ENCODE measurements at places on chromosomes 1 and 21.
A peak's percentile ranks its signal among the peaks of the same experiment; 100 is the strongest.

DNA sequence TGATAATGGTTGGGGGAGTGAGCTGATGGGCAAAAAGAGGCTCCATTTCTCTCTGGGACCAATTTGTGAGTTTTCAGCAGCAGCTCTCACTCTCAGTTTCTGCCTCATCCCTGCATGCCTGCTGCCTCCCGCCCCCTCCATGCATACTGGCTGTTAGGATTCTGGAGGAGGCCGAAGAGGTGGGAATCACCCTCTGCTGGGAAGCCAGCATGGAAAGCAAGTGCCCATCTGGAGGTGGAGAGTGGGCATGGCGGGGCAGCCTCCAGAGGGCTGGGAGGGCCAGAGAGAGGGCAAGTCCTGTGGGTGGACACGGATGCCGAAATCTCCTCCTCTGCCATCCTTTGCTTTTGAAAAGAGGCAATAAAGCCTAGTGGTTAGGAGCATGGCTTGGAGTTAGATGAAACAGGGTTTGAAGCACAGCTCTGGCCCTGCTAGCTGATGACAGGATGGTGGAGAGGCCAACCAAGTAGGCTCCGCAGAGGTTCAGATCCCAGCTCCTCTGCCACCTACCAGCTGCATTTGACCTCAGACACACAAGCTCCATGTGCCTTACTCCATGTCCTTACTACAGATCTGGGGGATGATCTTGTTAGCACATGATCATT is 113.4 kb downstream of the GRIK3 start:
- no peak for DNase-seq
- H3K27me3 ChIP-seq = peaks cover 24% of the 10 kb centered on the region
- H3K4me1 ChIP-seq = no peaks in the 10 kb centered on the region
- no peaks in the 10 kb centered on the region for H3K36me3 ChIP-seq
- no peak overlapping the region for H3K4me3 ChIP-seq
- H3K27ac ChIP-seq = no peak overlapping the region

GRCh38 chr1:54800899-54801759 is at the start of gene TTC22:
Gene TTC22, minus strand, starts transcription at chr1:54801323. Its CDS starts 160 bp downstream, at chr1:54801163.
- H3K27me3 ChIP-seq = no peaks in the 10 kb centered on the region
- DNase-seq = peak; percentile 61
- peak within 1 kb of the TSS; percentile 92 for H3K27ac ChIP-seq
- H3K4me1 ChIP-seq = peaks cover 61% of the 10 kb centered on the region
- H3K36me3 ChIP-seq = peaks cover 19% of the 10 kb centered on the region
- H3K4me3 ChIP-seq = peak within 1 kb of the TSS; percentile 94

DNA sequence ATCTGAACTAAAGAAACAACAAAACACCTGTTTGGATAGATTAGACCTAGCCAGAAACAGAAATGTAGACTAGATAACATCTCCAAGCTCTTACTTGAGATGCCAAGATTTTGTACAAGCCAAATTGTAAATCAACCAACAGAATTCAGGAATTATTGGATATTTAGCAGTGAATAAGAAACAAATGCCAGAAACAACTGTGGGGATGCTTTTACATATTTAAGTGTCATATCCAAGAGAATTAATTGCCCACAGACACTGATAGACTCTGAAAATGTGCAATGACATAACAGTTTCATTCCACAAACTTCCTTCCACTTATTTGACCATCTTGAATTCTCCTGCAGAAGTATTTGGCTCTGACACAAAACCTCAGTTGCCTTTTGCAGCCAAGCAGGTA is 92.3 kb downstream of the SGIP1 start:
- peaks cover 28% of the 10 kb centered on the region for H3K27me3 ChIP-seq
- no peaks in the 10 kb centered on the region for H3K36me3 ChIP-seq
- H3K4me1 ChIP-seq = no peaks in the 10 kb centered on the region
- H3K27ac ChIP-seq = no peak overlapping the region

DNA sequence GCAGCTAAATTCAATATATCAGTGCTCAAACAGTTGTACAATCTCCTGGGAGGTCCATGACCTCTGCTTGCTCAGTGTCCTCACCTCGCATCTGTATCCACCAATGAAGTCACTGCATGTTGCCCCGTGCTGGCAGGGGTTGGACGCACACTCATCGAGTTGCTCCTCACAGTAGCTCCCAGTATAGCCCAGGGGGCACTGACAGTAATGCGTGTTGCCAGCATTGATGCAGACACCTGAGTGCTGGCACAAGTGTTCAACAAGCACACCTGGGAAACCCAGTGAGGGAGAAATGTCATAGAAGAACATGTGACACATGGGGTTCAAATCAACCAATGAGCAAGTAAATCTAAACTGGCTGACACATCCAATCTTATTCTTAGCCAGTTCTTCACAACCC is 40.9 kb upstream of the ADAM30 start:
- H3K27me3 ChIP-seq = no peaks in the 10 kb centered on the region
- no peak for DNase-seq
- peak overlapping the region; percentile 44 for H3K27ac ChIP-seq
- peaks cover 60% of the 10 kb centered on the region for H3K36me3 ChIP-seq
- peaks cover 8% of the 10 kb centered on the region for H3K4me1 ChIP-seq

DNA sequence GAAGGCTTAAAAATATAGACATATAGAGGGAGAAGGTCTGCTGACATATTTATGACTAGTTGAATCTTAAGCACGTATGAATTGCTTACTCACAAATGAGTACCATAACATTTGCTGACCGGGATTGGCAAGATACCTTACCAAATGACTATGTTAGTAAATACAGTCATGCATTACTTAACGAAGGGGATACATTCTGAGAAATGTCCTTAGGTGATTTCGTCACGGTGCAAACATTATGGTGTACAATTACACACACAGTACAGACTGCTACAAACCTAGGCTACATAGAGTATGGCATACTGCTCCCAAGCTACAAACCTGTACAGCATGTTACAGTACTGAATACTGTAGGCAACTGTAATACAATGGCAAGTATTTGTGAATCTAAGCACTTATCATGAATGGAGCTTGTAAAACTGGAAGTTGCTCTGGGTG is 19.4 kb upstream of the UBE2U start:
- H3K27ac ChIP-seq = no peak overlapping the region
- DNase-seq = no peak
- H3K27me3 ChIP-seq = peaks cover 12% of the 10 kb centered on the region
- H3K4me1 ChIP-seq = peaks cover 3% of the 10 kb centered on the region

DNA sequence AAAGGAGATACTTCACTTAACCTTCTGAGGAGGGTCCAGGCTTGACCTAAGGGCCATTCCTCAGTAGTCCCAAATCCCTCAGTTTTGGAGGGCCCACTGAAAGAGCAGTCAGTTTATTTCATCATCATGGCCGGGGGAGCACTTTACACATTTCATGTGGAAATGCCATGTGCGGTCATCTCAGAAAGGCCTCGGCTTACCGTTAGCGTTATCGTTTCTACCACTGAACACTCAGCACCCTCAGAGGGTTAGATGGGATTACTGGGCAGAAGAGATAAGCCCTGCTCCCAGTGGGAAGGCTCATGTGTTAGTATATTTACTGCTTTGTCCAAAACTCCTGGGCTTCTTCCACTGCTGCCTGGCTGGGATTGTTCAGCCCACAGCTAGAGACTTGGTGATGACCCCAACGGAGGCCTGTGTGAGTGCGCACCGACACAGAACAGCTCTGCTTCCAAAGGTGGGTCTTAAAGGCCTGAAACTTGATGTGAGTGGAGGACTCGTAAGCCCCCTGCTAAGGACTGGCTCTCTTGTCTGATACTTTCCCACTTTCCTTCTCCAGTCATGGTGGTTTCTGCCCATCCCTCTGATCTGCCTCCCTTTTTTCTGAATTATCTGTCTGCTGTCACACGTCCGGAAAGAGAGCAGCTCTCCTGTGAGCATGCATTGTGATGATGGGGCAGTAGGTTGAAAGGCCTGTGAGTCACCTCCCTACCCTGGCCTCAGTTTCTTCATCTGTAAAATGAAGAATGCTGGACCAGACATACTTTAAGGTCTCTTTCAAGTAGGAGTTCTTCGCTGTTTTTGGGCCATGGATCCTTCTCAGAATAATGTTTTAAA is 284.5 kb downstream of the ASTN1 start:
- no peak for DNase-seq
- no peak overlapping the region for H3K4me3 ChIP-seq
- H3K27me3 ChIP-seq = no peaks in the 10 kb centered on the region
- no peak overlapping the region for H3K27ac ChIP-seq

GRCh38 chr21:42263591-42264131 is 44.7 kb downstream of the ABCG1 start:
- no peak overlapping the region for H3K27ac ChIP-seq
- peaks cover 22% of the 10 kb centered on the region for H3K4me1 ChIP-seq
- DNase-seq = no peak
- no peak overlapping the region for H3K4me3 ChIP-seq
- H3K36me3 ChIP-seq = peaks cover 28% of the 10 kb centered on the region

GRCh38 chr1:196661345-196661744 is 9.5 kb downstream of the CFH start:
- H3K27me3 ChIP-seq = no peaks in the 10 kb centered on the region
- H3K4me1 ChIP-seq = peaks cover 6% of the 10 kb centered on the region
- DNase-seq = no peak
- H3K27ac ChIP-seq = no peak overlapping the region
- no peak overlapping the region for H3K4me3 ChIP-seq
- H3K36me3 ChIP-seq = peaks cover 3% of the 10 kb centered on the region

DNA sequence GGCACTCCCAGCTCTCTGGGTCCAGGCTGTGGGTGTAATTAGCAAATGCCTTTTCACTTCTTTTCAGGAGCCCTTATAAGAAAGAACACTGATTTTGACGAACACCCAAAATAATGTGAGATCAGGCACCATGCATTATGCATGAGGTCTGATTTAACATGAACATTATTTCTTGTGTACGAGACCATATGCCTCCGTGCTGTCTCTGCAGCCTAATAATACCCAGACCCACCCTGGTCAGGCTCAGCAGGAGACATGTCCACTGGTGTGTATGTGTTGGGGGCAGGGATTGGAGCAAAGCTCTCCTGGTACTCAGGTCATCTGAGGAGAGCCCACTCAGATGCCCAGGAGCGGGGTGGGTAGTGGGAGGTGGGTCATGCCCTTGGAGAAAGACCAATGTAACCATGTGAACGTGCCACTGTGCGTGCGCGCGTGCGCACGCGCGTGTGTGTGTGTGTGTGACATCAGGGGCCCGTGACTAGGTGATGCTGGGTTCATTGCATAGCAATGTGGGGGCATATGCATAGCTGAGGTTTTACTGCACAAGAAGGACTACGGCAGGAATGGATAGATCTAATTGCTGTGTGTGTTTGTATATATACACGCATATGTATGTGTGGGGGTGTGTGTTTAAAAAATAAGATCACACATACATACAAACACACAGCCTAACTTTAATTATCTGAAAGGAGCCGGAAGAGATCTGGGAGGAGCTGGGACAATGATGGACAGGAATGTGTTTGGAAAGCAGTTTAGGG is 7.1 kb downstream of the POU3F1 start:
- no peak for DNase-seq
- no peak overlapping the region for H3K4me3 ChIP-seq
- H3K36me3 ChIP-seq = no peaks in the 10 kb centered on the region
- H3K27ac ChIP-seq = no peak overlapping the region
- H3K4me1 ChIP-seq = peaks cover 4% of the 10 kb centered on the region
- H3K27me3 ChIP-seq = peaks cover 47% of the 10 kb centered on the region

GRCh38 chr1:226988334-226988666 is 48.2 kb downstream of the COQ8A start:
- H3K4me3 ChIP-seq = no peak overlapping the region
- H3K27ac ChIP-seq = no peak overlapping the region

GRCh38 chr1:246317332-246318035 is 189.6 kb downstream of the SMYD3 start:
- no peaks in the 10 kb centered on the region for H3K4me1 ChIP-seq
- no peak for DNase-seq
- H3K36me3 ChIP-seq = no peaks in the 10 kb centered on the region
- no peaks in the 10 kb centered on the region for H3K27me3 ChIP-seq
- no peak overlapping the region for H3K27ac ChIP-seq

DNA sequence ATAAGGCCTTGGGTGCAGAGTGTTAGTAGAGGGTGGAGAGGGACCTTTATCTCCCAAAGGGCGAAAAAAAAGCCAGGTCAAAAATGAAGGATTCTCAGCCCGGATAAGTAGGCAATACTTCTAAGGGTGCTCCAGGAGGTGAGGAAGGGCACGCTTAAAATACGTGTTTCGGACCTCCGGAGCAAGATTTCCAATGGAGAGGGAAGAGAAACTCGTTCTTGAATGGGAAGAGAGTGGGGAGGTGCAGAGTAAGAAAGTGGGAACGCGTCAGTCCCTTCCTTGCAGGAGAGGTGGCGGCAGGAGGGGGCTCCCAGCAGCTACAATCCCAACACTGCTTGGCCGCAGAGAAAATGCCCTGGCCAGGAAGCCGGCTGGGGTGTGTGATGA is 581 bp downstream of the EFCAB14 start:
- no peaks in the 10 kb centered on the region for H3K27me3 ChIP-seq
- H3K4me3 ChIP-seq = peak overlapping the region; percentile 89
- peaks cover 31% of the 10 kb centered on the region for H3K4me1 ChIP-seq
- H3K36me3 ChIP-seq = peaks cover 43% of the 10 kb centered on the region
- DNase-seq = no peak
- peak overlapping the region; percentile 95 for H3K27ac ChIP-seq

GRCh38 chr21:26806801-26807295 is 38.4 kb downstream of the ADAMTS1 start:
- DNase-seq = no peak
- no peak overlapping the region for H3K27ac ChIP-seq
- no peak overlapping the region for H3K4me3 ChIP-seq
- no peaks in the 10 kb centered on the region for H3K36me3 ChIP-seq
- no peaks in the 10 kb centered on the region for H3K27me3 ChIP-seq

GRCh38 chr1:1106510-1107221 is 9.2 kb downstream of the C1orf159 start:
- peaks cover 3% of the 10 kb centered on the region for H3K36me3 ChIP-seq
- H3K4me3 ChIP-seq = no peak overlapping the region
- H3K27me3 ChIP-seq = no peaks in the 10 kb centered on the region
- peaks cover 12% of the 10 kb centered on the region for H3K4me1 ChIP-seq

GRCh38 chr1:240804475-240804874 is 192.5 kb upstream of the GREM2 start:
- H3K36me3 ChIP-seq = no peaks in the 10 kb centered on the region
- H3K4me3 ChIP-seq = no peak overlapping the region
- no peaks in the 10 kb centered on the region for H3K4me1 ChIP-seq
- DNase-seq = no peak
- no peak overlapping the region for H3K27ac ChIP-seq

DNA sequence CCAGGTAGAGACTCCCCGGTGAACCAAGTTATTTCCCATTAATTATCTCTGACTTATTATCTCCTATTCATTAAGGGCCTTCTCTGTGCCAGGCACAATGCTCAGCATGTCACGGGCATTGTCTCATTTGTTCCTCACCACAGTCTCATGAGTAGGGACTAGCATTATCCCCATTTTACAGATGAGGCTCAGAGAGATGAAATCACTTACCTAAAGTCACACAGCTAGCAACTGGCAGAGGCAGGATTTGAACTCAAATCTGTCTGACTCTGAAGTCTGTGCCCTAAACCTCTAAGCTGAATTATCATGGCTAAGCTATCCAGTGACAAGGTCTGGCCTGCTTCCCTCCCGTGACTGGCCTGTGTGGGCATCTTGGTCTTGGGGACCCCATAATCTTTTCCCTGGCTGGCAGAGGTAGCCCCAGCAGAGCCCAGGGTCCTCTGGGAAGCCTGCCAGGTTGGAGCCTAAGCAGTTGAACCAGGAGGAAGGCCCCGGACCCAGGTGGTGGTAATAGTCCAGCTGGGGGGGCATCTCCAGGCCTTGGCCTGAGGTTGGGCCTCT is 4.5 kb downstream of the MAP7D1 start:
- H3K4me1 ChIP-seq = peaks cover 58% of the 10 kb centered on the region
- peaks cover 33% of the 10 kb centered on the region for H3K36me3 ChIP-seq
- H3K27me3 ChIP-seq = no peaks in the 10 kb centered on the region
- H3K4me3 ChIP-seq = peak overlapping the region; percentile 82
- H3K27ac ChIP-seq = peak overlapping the region; percentile 97

- H3K27ac ChIP-seq = no peak overlapping the region
- DNase-seq = no peak
- H3K4me3 ChIP-seq = no peak overlapping the region
- H3K4me1 ChIP-seq = peaks cover 38% of the 10 kb centered on the region
These were observed 14.4 kb downstream of the PI4KB start for GRCh38 chr1:151312826-151313225.
